NCI-H187 treated with DMSO at 0.1 percent for 48 hours (cell line): ENCODE measurements at places on chromosomes 7 and 10.
A peak's percentile ranks its signal among the peaks of the same experiment; 100 is the strongest.

DNA sequence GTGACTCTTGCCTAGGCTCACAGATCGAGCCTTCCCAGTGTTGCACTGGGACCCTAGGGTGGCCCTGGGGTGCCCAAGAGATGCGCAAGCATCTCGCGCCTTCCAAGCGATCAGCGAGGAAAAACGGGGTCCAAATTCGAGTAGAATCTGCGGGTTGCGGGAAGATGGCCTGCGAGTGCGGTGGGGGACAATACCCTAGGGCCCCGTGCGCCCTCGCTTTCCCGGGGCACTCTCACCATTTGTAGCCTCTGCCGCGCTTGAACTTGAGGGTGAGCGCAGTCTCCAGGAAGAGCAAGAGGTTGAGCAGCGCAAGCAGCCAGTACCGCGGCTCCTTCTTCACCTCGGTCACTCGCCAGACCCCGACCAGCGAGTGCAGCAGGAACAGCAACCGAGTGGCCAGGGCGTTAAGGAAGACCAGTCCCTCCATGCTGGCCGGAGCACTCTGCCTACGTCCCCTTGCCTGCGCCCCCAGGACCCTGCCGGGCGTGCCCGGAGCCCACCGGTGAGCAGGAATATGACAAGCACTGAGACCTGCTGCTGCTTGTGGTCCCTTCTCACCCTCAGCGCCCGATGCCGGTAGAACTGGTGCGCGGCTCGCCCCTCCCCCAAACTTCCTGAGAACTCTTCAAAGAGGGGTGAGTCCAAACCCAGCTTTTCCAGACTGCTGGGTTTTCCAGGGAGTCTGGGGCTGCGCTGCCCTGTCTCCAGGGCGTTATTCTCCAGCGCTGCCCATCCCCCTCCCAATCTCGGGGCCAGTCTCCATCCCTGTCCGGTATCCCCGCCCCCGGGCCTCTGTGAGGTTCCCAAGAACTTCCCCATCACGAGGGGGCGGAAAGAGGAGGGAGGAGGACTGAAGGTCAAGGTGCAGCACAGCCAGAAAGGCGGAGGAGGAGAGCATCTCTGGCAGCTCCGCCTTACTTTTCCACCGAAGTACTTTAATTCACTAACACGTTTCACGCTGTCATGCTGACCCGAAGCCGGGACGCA, at the start of gene TMEM26:
TMEM26 (minus strand) TSS at position 727 of the 987 bp plus-strand sequence; CDS start at position 427, 300 bp downstream.
- DNase-seq = no peak

DNA sequence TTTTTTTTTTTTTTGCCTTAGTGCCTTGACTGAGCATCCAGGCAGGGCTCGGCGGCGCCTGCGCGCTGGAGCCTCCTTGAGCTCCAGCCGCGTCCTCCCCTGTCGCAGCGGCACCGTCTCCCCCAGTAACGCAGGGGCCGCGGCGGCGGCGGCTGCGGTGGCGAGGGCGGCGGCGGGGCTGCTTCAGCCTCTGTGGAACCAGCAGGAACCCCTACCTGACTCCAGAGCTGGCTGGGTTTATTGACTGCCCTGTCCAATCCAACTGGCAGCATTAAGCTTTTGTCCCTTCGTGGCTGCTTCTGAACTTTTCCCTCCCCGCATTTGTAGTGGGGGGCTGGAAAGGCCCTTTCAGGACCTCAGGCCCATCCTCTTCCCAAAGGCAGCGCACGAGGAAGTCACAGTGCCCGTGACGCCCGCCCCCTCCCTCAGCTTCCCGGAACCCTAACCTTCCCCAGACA, at the start of gene GPR85:
GPR85 (minus strand) TSS at position 397 of the 458 bp plus-strand sequence. CDS start 2,106 bp downstream, outside the sequence.
- DNase-seq = no peak

DNA sequence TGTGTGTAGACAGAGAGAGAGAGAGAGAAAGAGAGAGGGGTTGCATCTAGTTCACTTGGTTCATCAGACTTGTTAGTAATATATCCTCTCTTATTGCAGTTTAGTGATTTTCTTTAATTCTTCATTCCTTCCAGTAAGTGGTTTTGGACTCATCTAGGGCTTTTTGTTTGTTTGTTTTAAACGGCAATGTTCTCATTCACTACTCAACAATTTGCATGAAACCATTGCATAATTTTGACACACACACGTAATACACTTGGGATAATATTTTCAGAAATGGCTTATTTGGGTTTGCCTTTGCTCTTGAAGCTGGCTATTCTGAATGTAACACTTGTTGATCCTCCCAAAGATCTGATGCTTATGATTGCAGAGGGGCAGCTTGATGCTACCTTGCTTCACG, 16.4 kb upstream of the ZNF32 start:
- DNase-seq = no peak

- DNase-seq = no peak
Observed at GRCh38 chr7:122040147-122040546, 103.9 kb downstream of the AASS start.

- peak; percentile 36 for DNase-seq
Observed at GRCh38 chr7:151735186-151735850, 141.6 kb downstream of the PRKAG2 start.

GRCh38 chr7:149476791-149477190, 15.9 kb upstream of the ZNF777 start:
- no peak for DNase-seq

DNA sequence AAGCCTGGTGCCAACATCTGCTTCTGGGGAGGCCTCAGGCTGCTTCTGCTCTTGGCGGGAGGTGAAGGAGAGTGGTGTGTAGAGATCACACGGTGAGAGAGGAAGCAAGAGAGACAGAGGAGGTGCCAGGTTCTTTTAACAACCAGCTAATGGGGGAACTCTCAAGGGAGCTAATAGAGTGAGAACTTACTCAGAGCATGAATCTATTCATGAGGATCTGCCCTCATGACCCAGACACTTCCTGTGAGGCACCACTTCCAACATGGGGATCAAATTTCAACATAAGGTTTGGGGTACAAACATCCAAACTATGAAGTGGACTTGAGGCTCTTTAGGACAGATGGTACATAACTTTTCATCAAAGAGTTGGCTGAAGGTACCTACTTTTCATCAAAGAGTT, 5.1 kb upstream of the ZNF32 start:
- no peak for DNase-seq

GRCh38 chr7:18727115-18727870, 231.7 kb downstream of the HDAC9 start:
- no peak for DNase-seq

- DNase-seq = no peak
Observed at GRCh38 chr10:123997013-123997412, 96.4 kb downstream of the CHST15 start.
